SW480 (cell line): ENCODE measurements at places on chromosomes 11 and 22.
A peak's percentile ranks its signal among the peaks of the same experiment; 100 is the strongest.

DNA sequence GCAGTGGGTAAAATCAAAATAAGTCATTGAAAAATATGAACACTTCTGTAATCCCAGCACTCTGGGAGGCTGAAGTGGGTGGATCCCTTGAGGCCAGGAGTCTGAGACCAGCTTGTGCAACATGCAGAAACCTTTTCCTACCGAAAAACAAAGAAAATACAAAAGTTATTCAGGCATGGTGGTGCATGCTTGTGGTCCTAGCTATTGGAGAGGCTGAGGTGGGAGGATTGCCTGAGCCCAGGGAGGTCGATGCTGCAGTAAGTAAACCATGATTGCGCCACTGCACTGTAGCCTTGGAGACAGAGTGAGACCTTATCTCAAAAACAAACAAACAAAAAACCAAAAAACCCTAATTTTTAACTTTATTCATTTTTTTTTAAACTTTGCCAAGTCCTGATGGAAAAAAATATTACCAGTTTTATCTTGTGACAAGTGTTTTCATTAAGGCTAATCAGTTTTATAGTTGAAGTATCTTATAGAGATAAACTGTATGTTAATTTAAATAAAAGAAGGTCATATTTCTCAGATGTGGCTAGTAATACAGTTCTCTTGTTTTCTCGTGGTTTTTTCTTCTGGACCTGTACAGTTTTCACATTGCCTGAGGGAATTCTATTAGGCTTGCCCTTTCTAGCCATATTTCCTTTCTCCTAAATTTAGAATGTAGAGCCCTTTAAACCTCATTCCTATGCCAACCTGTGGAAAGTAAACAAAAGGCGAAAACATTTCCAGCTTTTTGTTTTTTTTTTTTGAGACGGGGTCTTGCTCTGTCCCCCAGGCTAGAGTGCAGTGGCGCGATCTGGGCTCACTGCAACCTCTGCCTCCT lies 9.4 kb downstream of the HIPK3 start:
- no peak for DNase-seq

GRCh38 chr11:122937983-122938382 lies 43.7 kb downstream of the BSX start:
- DNase-seq = no peak

GRCh38 chr11:73641668-73642067 lies 4.7 kb upstream of the PLEKHB1 start:
- DNase-seq = no peak

DNA sequence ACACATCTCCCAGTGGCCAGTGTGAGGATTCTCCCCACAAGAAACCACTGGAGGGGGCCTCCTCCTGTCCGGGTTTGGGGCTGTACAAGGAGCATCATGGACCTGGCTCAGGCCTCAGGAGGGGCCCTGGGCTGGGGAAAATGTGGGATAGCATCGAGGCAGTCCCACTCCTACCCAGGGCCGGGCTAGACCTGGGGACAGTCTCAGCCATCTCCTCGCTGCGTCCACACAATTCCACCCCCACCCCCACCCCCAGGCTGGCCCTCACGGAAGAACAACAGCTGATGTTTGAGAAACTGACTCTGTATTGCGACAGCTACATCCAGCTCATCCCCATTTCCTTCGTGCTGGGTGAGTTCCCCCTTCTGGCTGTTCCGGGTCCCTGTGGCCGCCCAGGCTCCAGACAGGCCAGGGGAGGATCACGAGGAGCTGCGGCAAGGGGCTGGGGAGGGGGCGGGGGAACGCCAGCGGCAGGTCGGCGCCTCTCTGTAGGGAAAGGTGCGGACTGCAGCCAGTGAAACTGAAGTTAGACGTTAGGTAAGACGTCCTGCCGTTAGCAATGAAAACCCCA lies 4.8 kb downstream of the BEST1 start:
- no peak for DNase-seq

GRCh38 chr22:31604746-31605705 lies 57.0 kb downstream of the PISD start:
- no peak for DNase-seq

GRCh38 chr11:108947654-108948570 lies 283.0 kb downstream of the DDX10 start:
- no peak for DNase-seq

DNA sequence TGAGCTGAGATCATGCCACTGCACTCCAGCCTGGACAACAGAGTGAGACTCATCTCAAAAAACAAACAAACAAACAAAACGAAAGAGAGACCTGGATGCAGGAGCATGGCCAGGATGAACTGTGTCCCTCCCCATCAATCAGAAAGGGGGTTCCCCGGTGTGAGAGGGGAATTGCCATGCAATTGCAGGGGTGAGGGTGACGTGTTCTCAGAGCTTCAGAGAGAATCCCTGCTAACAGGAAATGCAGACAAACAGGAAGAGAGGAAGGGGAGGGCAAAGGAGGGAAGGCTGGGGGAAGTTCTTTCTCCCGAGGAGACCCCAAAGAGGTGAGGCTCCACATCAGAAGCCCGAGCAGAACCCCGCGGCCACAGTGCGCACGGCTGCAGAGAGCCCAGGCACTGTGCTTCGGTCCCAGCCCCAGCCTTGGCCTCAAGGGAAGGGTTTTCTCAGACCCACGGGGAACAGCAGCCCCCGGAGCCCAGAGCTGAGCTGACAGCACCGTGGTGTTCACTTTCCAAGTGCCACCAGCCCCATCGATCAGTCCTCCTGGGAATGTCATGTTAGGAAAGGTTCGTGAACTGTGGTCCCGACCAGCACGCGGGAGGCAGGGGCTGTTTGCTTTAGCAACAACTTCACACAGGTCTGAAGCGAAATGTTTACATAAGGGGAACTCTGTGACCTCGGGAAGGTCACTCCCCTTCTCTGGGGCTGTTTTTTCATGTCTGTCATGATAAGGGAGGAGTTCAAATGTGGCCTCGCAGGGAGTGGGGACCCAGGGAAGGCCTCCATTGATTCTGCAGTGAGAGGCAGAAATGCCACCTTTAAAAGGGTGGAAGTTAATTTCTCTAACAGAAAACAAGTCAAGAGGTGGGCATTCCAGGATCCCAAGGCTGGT lies 108.0 kb upstream of the ANO1 start:
- DNase-seq = no peak

- no peak for DNase-seq
Observed at GRCh38 chr11:66142370-66143263, 72.5 kb downstream of the PACS1 start.

DNA sequence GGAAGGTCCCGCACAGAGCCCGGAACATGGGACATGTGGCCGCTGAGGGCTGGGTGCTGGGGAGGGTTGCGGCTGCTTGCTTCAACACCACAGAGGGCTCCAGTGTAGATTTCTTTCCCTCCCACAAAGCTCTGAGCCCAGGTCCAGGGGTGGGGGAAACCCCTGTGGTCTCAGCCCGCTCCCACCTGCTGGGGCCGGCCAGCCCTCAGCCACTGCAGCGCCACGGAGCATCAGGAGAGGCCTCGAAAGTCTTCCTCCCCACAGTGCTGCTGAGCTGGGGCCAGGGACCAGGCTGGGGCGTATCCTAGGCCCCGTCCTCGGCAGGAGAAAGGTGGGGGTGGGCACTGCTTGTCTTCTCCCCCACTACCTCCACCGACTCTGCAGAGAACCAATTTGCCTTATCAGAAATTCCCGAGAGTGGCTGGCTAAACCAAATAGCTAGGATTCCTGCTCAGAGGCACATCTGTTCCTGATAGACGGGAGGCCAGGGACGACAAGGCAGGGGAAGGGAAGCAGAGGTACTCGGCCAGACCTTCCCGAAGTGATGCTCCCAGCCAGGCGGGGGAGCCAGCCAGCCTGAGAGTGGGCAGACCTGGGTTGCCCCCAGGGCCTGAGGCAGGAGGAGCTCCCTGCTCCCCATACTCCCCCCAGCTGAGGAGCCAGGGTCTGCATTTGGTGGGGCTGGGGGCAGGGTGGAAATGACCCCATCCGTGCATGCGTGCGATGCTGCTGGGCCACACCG lies 18.7 kb downstream of the IGF2 start:
- no peak for DNase-seq

GRCh38 chr22:48827904-48828555 lies 999.6 kb downstream of the BRD1 start:
- DNase-seq = no peak

- peak; percentile 66 for DNase-seq
Observed at GRCh38 chr11:86524620-86525352, 147.6 kb downstream of the ME3 start.

GRCh38 chr22:19716829-19717105 lies 2.5 kb downstream of the SEPTIN5 start:
- no peak for DNase-seq

DNA sequence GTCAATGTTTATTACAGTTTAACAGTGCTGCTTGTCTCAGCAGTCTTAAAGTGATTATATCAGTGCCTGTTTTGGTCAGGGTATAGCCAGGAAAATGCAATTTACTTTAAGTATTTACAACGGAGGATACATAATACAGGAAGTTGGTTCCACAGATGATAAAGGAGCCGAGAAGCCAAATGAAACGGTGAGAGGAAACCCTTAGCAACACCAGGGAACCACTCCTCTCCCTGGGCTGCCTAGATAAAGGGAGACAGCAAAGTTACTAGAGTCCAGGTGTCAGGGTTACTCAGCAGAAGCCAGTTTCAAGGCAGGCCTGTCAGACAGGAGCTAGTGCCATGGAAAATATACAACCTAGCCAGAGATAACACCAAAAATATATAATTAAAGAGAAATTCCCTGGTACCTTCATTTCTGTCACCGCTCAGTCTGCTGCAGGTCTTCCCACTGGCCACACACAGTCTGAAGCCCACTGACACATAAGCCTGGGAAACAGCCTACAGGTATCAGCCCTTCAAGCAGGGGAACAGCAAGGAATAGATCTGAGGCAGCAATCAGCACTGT lies 55.5 kb downstream of the FAM76B start:
- DNase-seq = no peak

DNA sequence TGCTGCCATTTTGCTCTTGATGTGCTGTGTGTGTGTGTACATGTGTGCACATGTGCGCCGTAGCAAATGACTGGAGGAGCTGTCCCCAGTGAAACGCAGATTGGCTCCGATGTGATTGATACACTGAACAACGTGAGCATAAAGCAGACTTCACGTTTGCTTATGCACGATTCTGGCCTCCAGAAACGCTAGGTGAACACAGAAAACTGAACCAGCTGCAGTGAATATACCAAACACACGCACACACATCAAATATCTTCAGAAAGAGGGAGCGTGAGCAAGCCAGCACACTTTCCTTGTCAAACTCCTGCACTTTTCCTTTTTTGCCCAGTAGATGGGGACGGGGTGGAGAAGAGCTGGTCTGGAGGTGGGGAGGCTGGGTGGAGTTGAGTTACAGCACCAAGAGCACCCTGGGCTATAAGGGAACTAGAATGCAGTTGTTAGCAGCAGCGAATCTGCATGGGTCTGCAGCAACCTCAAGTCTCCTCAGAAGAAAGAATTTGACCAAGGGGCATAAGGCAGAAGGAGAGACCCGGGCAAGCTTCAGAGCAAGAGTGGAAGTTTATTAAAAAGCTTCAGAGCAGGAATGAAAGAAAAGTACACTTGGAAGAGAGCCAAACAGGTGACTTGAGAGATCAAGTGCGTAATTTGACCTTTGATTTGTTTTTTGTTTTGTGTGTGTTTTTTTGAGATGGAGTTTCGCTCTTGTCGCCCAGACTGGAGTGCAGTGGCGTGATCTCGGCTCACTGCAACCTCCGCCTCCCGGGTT lies 77.8 kb upstream of the CADM1 start:
- peak; percentile 53 for DNase-seq

DNA sequence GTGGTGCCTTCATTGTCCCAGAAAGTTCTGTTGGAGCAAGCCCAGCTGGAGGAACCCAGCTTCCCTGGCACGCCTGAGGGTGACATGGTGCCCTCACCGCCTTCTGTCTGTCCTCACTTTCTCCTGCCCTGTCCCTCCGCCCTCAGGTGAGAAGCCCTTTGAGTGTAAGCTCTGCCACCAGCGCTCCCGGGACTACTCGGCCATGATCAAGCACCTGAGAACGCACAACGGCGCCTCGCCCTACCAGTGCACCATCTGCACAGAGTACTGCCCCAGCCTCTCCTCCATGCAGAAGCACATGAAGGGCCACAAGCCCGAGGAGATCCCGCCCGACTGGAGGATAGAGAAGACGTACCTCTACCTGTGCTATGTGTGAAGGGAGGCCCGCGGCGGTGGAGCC lies 46.0 kb upstream of the NNMT start:
- no peak for DNase-seq

DNA sequence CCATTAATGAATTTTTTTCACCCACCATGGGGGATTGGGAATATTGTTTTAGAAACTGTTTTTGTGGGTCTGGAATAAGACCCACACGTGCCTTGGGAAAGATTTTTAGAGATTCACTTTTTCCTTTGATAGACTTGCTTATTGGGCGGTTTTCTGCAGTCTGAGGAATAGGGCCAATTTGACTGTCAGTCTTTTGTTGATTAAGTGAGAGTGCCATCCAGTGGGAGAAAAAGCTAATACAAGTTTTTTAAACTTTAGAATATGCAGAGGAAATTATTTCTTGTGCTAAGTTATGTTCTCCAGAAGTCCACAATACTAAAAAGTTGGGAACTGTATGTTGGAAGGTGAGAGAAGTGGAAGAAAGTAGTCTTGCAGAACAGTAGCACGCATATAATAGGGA lies 56.1 kb downstream of the PRMT3 start:
- DNase-seq = peak; percentile 25

DNA sequence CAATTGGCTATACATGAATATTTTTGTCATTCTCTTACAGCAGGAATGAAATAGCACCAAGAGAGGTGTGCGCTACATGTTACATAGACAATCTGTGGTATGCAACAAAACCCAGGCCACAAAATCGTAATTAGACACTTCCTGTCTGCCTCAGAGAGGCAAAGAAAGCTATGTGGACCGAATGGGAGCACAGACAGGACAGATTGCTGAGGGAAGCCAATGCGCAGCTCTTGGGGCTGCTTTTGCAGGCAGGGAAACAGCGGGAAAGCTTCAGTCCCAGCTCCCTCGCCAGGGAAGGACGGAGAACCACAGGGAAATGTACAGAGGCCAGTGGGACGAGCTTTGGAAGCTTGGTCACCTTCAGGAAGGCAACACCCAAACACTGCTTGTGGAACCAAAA lies 40.9 kb downstream of the SERPINH1 start:
- DNase-seq = peak; percentile 33

DNA sequence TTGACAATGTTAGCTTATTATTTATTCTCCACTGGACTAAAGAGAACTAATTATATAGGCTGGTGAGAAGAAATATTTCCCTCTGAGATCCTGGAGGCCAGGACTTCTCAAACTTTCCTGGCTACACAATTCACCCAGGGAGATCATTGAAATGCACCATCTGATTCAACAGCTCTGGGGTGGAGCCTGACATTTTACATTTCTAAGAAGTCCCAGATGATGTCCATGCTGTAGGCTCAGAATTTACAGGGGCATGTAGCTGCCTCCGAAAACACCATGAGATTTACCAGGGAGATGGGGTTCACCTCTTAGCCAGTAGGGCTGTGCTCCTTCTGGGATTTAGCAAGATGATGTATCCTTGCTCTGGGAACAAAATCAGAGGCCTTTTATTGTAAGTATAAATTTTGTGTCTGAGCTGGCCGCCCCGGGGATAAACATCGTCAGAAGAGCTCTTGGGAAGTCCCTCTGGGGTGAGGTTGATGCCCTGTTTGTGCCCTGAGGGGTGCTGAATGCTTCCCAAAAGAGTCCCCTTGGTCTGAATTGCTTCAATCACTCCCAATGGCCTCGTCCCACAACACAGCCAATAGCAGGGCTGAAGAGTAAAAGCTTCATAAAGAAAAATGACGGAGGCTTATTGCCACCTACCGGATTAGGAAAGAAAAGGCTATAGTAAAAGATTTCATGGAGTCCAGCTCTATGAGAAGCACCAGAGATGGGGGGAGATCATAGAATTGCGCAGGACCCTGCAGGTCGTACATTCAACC lies 33.4 kb upstream of the API5 start:
- peak; percentile 52 for DNase-seq

GRCh38 chr11:95283650-95284049 lies 52.6 kb upstream of the SESN3 start:
- DNase-seq = no peak
